Activated naive CD8-positive, alpha-beta T cell treated with anti-CD3 and anti-CD28 coated beads, Interleukin-2, amount 10 ng/mL, durations not matched to agents 7 days and 5 days (primary cell): ENCODE measurements at places on chromosomes 5 and 9. TPM values are rescaled to one million over a fixed set of nuclear protein-coding genes. Genes with fewer than 3 reads are reported as not detected.

DNA sequence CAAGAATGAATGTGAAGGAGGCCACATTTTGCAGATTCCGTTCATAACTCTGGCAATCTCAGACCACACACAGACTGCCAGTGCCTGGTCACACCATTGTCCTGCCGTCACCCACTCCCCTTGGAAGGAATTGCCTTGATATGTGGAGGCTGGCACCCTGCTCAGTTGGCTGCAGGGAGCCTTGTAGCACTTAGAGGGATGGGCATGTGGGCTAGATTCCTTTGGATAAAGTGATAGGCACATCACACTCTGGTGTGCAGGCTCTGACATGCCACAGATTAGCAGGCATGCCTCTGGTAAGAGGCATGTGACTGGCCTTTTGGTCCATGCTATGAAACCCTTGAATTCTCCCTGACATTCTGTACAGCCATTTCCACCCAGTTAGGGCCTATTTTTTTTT is 254.6 kb upstream of the PIK3R1 start:
- H3K27me3 ChIP-seq, result no peaks in the 10 kb centered on the region
- no peaks in the 10 kb centered on the region for H3K36me3 ChIP-seq
- H3K4me3 ChIP-seq, result no peak overlapping the region
- H3K4me1 ChIP-seq, result no peaks in the 10 kb centered on the region

- peak; percentile 62 for DNase-seq
- H3K27me3 ChIP-seq, result peaks cover 49% of the 10 kb centered on the region
- no peaks in the 10 kb centered on the region for H3K36me3 ChIP-seq
- H3K27ac ChIP-seq, result no peak overlapping the region
- H3K4me1 ChIP-seq, result peaks cover 5% of the 10 kb centered on the region
- H3K4me3 ChIP-seq, result peak overlapping the region; percentile 70
Measured at GRCh38 chr9:95004411-95005277, 278.1 kb downstream of the AOPEP start.

DNA sequence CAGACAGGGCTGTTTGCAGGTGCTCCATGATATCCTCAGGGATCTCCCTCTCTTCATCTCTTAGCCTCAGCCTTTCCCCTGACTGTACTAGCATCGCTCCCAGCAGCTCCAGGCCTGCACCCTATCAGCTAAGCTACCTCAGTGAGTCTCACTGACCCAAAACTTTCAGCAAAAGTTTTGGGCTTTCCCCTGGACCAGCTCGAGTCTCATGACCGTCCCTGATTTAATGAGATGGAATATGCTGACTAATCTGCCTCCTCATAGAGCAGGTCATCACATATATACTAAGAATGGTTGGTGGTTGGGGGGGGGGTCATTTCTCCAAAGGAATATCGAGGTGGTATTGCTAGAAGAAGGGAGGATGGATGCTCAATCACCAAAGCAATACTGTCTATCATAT is 151.5 kb downstream of the NR3C1 start:
- H3K27ac ChIP-seq, result no peak overlapping the region
- peaks cover 1% of the 10 kb centered on the region for H3K4me1 ChIP-seq
- no peak for DNase-seq
- H3K4me3 ChIP-seq, result no peak overlapping the region

- H3K4me1 ChIP-seq, result no peaks in the 10 kb centered on the region
- no peaks in the 10 kb centered on the region for H3K36me3 ChIP-seq
- H3K27ac ChIP-seq, result no peak overlapping the region
- H3K4me3 ChIP-seq, result no peak overlapping the region
Measured at GRCh38 chr9:138105123-138105415, 227.5 kb downstream of the CACNA1B start.

The FXN gene
- 12.2 TPM for total RNA-seq
